ENCODE measurements at places on chromosomes 1 and 21.

DNA sequence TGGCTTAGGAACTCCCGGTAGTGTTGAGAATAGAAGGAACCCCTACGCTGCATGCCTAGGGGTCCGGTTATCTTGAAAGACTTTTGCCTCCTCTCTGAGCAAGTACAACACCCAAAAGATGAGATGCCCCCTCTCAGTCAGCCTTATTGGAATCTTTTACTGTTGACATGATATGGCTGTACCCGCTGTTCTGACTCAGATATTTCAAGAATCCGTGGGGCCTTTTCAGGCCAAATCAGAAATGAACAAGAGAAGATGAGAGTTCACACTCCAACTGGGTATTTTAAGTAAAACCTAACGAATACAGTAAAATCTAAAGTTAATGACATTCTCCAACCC lies 164.2 kb downstream of the PPIAL4G start:
- DNase-seq: no peak

DNA sequence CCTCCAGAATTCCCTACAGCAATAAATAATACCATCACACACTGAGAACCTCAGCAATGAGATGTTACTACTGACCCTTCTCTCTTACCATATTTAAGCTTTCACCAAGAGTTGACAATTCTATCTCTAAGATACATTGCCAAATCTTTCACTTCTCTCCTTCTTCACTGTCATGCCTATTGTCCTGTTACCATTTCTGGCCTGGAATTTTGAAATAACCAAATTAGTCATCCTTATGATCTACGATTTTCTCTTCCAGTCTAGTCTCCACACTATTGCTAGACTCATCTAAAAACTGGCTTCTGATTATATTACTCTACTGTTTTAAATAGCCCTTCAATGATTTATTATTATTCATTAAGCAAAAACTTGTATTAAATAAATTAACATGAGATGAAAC lies 656.1 kb upstream of the ADGRL4 start:
- no peak for DNase-seq

DNA sequence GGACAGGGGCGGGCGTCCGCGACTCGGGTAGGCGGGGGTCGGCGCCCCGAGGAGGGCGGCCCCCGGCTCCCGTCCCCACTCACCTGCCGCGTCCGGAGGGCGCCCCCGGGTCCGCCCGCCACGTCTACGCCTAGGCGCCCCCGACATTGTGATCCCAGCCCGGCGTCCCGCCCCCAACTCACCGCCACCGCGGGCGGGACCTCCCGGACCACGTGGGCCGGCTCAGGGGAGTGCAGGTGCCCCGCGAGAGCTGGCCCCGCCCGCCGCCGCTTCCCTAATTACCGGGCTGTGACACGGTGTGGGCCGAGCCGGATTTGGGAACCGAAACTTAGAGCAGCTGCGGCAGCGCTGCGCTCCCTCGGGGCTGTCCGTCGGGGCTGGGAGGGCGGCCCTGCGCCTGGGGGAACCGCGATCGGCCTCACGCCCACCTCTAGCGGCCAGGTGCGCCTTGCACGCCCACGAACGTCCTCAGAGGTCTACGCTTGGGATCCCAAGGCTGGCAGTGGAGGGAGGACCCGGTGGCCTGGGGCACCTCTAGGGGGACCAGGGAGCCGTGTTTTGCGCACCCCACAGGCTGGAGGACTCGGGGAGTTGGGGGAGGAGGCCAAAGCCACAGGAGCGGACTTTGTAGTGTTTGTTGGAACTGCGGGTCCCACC lies 521 bp upstream of the NADK start:
- peak; percentile 77 for DNase-seq

- DNase-seq: no peak
Observed at GRCh38 chr1:3139451-3139852, 70.4 kb downstream of the PRDM16 start.

DNA sequence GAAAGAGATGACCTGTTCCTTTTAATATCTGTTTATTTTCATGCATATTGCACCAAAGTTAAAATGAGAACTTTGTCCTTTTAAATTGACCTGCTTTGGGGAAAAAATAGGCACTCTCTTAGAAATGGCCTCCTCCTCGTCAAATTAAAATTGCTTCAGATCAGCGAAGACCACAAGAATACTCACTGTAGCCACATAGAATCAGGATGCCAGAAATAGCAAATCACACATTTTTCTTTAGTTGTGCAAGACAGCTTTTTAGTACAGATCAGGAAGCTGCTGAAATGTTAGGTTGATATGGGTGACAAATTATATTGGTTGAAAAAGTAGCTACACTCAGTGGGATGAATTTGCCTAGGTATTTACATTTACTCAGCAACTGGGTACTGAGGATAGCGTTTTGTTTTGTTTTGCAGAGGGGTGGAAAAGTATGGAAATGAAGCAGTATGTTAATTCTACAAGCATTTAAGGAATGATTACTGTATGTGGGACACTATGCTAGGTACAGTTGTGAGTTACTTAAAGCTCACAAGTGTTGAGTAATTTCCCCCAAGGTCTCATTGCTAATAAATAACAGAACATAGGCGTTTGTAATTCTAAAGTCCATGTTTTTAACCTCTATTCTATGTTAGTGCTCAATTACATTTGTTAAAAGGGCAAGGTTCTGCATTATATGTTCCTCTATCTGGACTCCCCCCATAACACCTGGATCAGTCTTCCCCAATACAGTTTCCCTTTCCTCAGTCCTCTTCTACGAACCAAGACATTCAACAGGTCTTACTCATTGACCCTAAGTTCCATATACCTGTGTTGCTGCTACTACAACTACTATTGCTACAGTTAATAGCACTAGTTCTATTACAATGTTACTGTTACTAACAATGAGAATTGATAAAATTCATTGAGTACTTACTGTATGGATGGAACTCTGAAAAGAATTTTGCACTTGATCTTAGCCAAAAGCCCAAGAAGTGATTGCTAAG lies 99.4 kb upstream of the S1PR1 start:
- no peak for DNase-seq

GRCh38 chr21:33301632-33302002 lies 23.2 kb upstream of the IFNAR1 start:
- DNase-seq: no peak

DNA sequence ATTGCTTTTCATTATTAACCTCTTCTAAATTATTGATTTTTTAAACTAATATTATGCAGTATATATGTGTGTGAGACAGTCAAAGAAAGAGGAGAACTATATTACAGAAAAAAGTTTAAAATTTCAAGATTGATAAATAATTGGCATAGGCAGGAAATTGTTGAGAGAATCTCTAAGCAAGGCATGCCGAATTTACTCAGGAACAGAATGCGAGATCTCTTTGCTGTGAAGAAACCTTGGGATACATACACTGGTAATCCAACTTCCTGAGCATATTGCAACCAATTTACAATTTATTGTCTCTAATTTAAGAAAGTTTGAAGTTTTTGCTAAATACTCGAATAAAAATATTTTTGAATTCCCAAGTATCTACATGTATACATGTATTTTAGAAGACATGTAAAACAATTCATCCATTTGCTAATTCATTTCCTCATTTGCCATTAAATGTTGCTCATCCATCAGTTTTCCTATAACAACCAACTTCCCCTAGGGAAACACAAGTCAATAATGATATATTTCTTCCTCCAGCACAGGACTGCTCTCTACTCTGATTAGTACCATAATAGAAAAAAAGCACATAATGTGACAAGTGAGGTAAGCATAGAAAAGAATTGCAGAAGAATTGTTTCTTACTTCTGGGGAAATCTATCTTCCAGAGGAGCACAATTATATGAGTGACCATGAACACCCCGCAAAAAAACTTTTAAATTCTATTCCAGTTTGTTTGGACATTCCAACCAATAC lies 588 bp downstream of the LRRC39 start:
- DNase-seq: no peak

Data from T-helper 9 cell (primary cell).